ENCODE measurements at places on chromosomes 12 and 14. TPM values are rescaled to one million over a fixed set of nuclear protein-coding genes. Genes with fewer than 3 reads are reported as not detected.

NPFF gene
- total RNA-seq: not detected

KIF5A gene
- total RNA-seq: 50.2 TPM

PMCH gene
- total RNA-seq: not detected

DDIT3 gene
- total RNA-seq: 5.3 TPM

VDR gene
- not detected for total RNA-seq

GLIPR1L1 gene
- total RNA-seq: not detected

TAS2R14 gene
- total RNA-seq: 11.4 TPM

HOXC10 gene
- not detected for total RNA-seq

SCNN1A gene
- total RNA-seq: not detected

ADCK1 gene
- total RNA-seq: 9.4 TPM

TMED8 gene
- 27.6 TPM for total RNA-seq

WDHD1 gene
- 9.0 TPM for total RNA-seq

KCTD10 gene
- total RNA-seq: 55.2 TPM

Measured in occipital lobe (tissue), 3 donors.